ENCODE measurements at places on chromosomes 5 and 9.

DNA sequence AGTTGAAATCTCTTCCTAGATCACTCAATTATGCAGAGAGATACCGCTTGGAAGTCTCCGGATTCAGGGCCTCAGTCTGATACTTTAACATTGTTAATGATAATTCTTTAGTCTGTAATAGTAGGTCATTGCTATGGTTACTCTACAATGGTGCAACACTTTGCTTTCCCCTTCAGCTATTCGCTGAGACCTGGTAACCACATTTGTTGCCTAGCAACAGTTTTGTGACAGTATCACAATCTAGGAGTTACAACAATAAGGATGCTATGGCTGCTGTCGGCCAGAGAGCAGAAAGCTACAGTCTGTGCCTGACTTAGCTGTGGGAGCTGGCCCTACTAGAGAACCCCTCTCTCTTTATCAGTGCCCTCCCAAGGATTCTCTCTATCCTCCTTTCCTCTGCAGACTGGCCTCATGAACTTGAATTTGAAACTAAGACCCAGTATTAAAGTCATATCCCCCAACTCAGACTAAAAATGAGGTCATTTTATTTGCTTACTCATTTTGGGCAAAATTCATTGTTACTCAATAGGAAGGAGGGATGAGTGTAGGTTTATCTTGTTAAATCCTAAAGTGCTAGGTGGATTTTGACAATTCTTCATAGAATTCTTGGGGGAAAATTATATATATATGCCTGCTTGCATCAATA lies 39.3 kb downstream of the NR2F1 start:
- DNase-seq = no peak

DNA sequence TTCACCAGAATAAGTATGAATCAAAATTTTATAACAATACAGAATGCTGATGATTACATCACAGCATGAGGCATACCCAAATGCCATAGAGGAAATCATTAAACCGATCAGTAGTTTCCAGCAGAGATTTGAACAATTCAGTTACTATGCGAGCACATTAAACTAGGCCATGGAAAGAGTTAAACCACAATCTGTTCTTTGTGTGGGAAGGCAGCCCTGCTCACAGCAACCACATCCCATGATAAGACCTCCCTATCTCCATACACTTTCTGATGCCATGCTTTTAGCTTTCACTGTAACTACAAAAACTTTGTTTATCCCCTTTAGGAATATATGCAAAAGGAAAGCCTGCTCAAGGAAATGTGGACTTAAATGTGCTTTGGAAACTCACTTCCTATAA lies 4.5 kb downstream of the NFIB start:
- no peak for DNase-seq

DNA sequence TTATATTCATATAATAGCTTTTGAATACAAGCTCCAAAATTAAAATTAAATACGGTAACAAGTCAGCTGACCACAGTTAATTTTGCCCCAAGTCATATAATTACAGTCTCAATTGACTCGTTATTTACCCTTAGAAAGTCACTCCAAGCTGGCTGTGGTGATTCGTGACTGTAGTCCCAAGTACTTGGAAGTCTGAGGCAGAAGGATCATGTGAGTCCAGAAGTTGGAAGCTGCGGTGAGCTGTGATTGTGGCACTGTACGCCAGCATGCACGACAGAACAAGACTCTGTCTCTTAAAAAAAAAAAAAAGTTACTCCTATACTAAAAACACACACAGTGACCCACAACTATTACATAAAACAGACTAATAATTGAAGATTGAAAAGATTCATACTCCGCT lies 31.6 kb upstream of the DTWD2 start:
- no peak for DNase-seq

- DNase-seq = no peak
Observed at GRCh38 chr5:177473443-177474001, at the start of gene DBN1. DBN1 (minus strand) TSS chr5:177473634; CDS start chr5:177473521, 113 bp downstream.

DNA sequence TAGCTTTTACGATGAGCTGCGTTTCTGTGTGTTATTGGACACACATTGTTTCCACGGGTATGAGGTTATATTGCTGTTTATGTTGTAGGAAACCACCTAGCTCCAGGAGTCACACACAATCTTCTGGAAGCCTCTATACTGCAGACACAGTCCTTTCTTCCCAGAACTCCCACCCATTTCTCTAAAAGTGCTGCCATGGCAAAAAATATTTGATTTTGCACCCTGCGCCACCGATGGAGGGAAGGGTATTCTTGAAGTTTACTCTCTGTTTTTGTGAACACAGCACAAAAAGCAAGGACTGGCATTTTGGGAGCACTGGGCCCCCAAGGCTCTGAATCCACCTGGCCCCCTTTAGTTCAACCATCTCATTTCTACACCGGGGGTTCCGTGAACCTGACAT lies 187.5 kb downstream of the ICE1 start:
- DNase-seq = no peak

- DNase-seq = no peak
Observed at GRCh38 chr9:21803649-21804048, 1.2 kb downstream of the MTAP start.

DNA sequence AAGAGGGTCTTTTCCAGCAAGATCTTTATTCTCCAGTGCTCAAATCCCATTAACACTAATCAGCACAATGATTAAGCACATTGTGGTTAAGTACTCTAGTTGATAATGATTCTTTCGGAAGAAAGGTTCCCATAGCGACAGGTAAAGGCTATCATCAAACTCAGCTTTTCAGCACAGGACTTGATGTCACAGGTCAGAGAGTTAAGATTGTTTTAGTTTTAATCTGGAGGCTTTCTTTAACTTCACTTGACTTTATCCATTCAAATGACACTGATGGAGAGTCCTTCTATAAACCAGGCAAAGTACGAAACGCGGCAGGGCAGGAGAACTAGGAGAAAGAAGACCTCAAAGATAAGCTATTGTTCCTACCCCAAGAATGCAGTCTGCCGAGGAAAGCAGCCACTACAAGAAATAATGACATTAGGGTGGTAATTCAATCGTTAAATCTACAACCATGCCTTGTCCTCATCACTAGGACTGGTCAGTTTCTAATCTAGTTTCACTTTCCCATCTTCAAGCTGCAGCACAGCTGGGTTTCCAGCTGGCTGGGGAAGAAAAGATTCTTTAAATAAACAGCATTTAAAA lies 4.6 kb downstream of the NRG2 start:
- DNase-seq = no peak

- DNase-seq = peak; percentile 31
Observed at GRCh38 chr5:142432961-142433360, 108.1 kb upstream of the SPRY4 start.

GRCh38 chr9:35806101-35806500 lies 6.0 kb downstream of the SPAG8 start:
- DNase-seq = no peak

DNA sequence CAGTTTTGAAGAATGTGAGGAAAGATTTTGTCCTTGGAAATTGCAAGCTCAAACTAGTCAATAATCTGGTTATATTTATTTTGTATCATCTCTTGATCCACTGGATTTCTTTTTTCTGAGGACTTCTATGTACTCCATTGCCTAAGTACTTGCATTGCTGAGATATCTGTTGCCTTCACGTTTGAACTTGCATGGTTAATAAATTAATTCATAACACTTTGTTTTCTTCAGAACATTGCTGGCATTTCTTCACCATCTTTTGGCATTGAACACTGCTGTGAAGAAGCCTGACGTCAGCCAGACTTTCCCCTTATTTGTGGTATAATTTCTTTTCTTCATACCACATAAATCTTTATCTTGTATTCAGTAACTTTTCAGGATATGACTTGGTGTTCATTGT lies 246.0 kb upstream of the KIF2A start:
- DNase-seq = no peak

DNA sequence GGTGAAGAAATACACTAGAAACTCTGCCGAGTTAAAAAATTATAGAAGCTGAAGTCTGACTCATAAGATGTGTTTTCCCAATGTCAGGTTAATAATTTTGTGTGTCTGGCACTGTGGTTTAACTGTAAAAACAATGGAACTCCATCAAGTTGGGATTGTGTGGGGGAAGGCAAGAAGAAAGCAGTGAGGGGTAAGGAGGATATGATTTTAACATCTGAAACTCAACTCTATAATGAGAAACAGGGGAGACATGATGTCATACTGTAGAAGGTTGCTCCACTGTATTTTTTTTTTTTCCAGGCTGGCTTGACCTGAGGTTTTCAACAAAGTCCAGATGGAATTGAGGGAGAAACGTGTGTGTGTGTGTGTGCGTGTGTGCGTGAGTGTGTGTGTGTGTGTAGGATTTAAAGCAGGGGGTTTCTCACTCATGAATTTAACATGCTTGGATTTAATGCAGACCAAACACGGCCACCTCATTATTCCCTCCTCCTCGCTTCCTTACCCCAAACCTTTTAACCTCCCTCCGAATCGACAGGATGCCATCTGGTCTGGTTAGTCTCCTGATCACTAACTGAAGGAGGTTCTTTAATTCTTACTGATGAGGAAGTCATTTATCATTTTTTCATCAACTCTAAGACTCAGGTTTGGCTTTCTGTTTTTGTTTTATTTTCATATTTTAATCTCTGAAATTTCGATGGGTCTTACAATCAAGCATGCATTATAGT lies 140.2 kb upstream of the LPAR1 start:
- no peak for DNase-seq

DNA sequence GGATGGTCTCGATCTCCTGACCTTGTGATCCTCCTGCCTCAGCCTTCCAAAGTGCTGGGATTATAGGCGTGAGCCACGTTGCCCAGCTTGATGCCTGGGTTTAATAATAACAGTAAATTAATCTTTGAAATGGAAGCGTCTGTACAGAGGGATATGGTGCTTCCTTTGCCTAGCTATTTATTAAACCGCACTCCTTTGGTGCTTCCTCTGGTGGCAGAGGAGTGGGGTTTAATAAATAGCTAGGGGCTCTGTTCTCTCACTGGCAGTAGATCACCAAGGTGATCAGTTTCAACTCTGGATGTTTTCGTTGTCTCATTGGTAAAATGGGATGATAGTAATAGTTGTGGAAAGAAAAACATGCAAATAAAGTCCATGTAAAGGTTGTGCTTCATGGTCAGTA lies 1122.5 kb upstream of the WWC1 start:
- DNase-seq = no peak

DNA sequence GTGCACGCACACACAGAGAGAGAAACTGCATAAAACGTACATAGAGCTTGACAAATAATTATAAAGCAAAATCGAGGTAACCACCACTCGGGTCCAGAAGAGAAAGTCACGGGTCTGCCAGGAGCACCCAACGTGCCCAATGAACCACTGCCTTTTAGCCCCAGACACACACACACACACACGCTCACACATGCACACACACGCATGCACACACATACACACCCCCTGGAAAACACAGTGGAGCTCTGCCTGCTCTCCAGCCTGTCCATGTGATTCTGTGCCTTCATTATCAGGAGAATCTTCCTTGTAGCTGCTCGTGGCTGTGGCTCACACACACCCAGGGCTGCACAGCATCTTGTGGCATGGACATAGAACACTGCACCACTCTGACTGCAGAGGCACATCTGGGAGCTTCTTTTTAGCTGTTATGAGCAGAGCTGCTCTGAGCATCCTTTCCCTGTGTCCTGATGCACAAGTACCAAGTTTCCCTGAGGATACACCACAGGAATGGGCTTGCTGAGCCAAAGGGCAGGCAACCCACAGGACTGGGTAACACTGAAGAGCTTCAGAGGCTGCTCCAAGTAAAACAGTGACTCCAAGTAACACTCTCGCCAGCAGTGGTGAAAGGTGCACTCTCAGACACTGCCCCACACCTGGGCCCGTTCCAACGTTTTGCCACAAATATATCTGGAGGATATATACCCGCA lies 58.9 kb downstream of the CAMSAP1 start:
- DNase-seq = no peak

- DNase-seq = no peak
Observed at GRCh38 chr9:110031511-110032173, 176.3 kb downstream of the C9orf152 start.

DNA sequence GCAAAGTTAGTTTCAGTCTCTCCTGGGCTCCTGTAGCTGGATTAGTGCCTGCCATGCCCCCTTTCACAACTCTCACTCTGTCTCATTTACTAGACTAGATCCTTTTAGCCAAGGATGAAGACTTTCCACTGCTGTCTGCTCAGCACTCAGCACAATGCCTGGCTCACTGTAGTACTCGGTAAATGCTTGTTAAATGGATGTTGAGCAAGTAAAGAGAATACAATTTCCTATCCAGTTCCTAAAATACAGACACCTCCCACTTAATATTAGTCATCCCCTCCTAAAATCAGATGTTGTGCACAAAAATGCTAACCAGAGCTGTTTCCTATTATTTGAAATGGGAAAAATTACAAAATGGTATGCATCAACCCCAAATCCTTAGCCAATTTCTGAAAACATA lies 195.8 kb downstream of the SREK1 start:
- DNase-seq = no peak

- no peak for DNase-seq
Observed at GRCh38 chr9:97502984-97503861, 1.8 kb downstream of the TMOD1 start.

DNA sequence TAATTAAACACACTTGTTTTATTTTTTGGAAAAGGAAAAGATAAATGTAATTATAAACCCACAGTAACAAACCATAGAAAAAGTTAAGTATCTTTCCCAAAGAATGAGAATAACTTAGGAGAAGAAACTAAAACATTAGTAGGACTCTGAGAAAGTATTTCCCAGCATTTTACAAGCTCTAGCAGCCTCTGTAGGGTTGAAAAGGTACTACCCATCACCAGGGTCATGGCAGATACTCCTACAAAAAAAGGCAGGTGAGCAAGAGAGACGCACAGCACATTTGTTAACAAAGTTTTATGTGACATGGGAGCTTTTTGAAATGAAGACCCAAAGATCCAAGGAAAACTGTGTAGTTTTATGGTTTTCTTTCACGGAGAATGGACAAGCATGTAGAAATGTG lies 77.7 kb upstream of the FAM169A start:
- no peak for DNase-seq

DNA sequence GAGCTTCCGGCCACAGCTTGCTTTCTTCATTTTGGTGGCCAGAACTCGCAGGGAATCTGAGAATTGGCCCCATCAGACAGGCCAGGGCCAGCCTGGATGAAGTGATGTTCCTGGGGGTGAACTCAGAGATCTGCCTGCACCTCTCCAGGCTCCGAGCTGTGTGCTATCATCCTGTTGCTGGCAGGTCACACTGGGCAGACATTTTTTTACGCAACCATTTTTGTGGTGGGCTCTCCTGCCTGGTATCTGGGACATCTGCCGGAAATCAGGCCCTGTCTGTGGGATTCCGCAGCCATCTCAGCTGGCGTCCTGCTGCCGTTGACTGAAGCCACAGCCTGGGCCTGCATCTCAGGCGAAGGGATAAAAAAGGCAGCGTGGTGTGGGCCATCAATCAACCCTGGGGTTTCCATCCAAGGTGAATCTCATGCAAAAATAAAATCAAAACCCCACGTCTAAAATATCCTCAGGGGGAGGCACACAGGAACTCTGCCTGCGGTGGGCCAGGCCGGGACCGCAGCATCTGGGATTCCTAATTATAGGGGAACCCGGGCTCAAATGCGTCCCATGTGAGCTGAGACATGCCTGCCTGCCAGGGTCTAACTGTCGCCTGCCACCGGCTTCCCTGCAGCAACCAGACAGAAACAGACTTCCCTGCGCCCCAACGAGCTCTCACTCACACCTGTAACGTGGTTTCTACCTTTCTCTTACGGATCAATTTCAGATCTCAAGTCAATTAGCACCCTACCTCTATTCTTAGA lies 174.3 kb downstream of the SYK start:
- no peak for DNase-seq
